ENCODE measurements at places on chromosomes 6 and 20.

GRCh38 chr6:137699031-137699683, 167.9 kb upstream of the TNFAIP3 start:
- DNase-seq: no peak

- no peak for DNase-seq
Observed at GRCh38 chr20:24723647-24724352, 225.3 kb upstream of the CST7 start.

- DNase-seq: no peak
Observed at GRCh38 chr6:20542927-20543602, 8.8 kb downstream of the CDKAL1 start.

- peak; percentile 61 for DNase-seq
Observed at GRCh38 chr6:7723041-7723447, 2.9 kb upstream of the BMP6 start.

- DNase-seq: peak; percentile 91
Observed at GRCh38 chr6:28606424-28607391, 81.0 kb downstream of the GPX5 start.

- peak; percentile 72 for DNase-seq
Observed at GRCh38 chr20:137668-138490, 4.5 kb upstream of the DEFB126 start.

DNA sequence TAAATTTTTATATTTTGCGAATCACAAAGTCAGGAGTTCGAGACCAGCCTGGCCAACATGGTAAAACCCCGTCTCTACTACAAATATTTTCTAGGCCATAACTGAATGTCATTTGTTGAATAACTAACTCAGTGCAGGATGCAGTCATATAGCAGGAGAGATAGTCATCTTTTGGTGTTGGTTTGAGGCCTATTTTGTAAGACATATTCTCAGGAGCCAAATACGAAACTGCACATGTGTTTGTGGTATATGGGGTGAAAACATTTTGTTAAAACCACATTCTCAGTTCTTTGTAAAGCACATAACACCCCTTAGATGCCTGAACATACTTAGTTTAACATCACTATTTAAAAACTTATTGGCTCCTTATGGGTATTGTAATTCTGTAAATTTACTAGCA, 4.7 kb upstream of the ENPP5 start:
- DNase-seq: no peak

GRCh38 chr6:89834884-89835792, 5.5 kb downstream of the CASP8AP2 start:
- DNase-seq: no peak

- DNase-seq: no peak
Observed at GRCh38 chr20:12057778-12058177, 140.1 kb downstream of the BTBD3 start.

GRCh38 chr6:148868314-148868713, 121.5 kb downstream of the UST start:
- peak; percentile 46 for DNase-seq

GRCh38 chr6:108872141-108872557, 23.9 kb downstream of the ARMC2 start:
- DNase-seq: no peak

GRCh38 chr6:92495242-92495641, 924.1 kb downstream of the EPHA7 start:
- DNase-seq: no peak

GRCh38 chr6:130517444-130517931, 151.7 kb downstream of the TMEM200A start:
- no peak for DNase-seq

- no peak for DNase-seq
Observed at GRCh38 chr6:1527073-1527457, 82.7 kb upstream of the FOXC1 start.

DNA sequence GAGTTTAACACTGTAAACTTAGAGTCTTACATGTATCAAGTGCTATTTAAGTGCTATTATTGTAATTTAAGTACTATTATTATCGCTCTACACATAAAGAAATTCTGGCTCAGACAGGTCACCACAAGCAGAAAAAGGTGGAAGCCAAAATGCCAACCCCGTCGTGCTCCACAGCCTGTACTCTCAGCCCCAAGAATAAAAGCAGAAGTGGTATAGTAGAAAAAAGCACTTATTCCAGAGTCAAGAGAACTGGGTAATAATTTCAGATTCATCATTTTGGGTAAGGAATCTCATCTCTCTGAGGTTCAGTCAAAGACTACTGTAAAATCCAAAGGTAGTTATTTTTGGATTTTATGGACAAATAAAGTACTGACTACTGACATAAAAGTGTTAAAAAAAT, 943 bp downstream of the ZUP1 start:
- peak; percentile 37 for DNase-seq

GRCh38 chr6:97059473-97059872, 134.9 kb downstream of the KLHL32 start:
- peak; percentile 76 for DNase-seq

- DNase-seq: no peak
Observed at GRCh38 chr6:158058171-158058651, 76.5 kb downstream of the SYNJ2 start.

- no peak for DNase-seq
Observed at GRCh38 chr6:56377295-56377694, 129.9 kb upstream of the COL21A1 start.

- no peak for DNase-seq
Observed at GRCh38 chr6:154989448-154989847, 5.7 kb upstream of the TIAM2 start.

- DNase-seq: no peak
Observed at GRCh38 chr6:86010915-86011786, 368.5 kb upstream of the SYNCRIP start.

DNA sequence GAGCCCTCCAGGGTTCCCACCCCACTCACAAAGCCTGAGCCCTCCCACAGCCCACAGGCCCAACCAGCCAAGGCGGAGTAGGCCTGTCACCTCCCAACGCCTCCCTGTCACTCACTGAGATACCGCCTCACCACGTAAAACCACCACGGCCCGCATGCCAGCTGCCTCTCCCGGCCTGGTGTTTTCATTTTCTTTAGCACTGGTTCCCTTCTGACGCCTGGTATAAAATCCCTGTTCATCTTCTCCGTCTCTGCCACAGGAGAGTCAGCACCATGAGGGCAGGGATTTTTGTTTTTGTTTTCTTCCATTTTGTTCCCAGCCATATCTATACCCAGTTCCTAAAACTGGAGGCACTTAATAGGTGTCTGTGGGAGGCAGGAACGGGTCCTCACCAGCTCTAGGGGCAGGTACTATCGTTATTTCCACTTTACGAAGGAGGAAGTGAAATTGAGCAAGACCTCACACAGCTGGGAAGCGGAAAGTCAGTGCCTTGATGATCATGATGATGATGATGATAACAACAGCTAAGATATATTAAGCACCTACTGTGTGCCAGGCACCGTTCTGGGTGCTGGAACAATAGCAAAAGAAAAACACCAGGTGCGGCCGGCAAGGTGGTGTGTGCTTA, 58.6 kb downstream of the SNAI1 start:
- DNase-seq: no peak

DNA sequence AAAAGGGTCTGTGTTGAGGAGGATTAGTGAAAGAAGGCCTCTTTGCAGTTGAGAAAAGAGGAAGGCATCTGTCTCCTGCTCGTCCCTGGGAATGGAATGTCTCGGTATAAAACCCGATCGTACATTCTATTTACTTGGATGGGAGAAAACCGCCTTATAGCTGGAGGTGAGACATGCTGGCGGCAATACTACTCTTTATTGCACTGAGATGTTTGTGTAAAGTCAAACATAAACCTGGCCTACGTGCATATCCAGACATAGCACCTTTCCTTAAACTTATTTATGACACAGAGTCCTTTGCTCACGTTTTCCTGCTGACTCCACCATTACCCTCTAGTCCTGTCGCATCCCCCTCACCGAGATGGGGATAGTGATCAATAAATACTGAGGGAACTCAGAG, 4.5 kb downstream of the TDP2 start:
- no peak for DNase-seq

DNA sequence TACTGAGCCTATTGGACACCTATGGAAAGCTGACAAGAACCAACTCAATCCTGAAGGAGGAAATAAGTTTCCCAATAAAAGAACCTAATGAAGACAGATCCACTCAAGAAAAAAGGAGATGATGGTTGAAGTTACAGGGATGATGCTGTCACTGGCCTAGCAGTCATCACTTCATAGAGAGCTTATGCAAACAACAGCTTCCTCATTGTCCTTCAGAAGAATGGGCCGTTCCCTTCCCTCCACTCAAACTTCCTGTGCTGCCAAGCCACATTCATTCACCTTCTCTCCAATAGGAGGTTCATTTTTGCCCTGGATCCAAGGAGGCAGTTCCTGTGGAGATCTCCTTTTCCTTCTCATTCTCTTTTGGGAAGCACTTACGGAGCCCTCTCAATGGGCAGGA, 13.8 kb upstream of the PM20D2 start:
- no peak for DNase-seq

DNA sequence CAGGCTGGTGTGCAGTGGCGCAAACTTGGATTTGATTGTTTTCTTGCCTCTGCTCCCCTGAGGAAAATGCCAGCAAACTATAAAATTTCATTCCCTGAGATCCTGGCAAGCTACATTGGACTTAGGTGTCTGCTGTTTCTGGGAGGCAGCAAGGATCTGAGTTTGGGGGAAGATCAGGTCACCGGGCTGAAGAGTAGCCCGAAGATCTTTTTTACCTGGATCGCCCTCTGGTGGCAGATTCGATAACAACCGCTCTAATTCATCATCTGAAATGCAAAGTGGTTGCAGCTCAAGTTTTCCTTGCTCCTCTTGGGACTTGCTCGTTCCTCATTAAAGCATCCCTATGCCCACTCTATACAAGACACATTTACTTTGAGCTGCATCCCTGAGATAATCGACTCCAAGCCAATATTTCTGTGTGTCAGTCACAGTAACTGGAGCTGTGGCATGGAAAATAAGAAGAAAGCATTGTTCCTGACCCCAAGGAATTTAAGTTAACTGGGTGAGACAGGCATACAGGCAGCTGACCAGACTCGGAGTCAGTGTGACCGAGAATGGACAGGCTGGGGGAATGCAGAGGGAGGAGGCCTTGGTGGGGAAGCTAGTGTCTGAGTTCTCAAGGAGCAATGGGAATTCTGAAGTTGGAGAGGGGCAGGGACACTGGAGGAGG, 131.8 kb upstream of the PROKR2 start:
- peak; percentile 57 for DNase-seq

DNA sequence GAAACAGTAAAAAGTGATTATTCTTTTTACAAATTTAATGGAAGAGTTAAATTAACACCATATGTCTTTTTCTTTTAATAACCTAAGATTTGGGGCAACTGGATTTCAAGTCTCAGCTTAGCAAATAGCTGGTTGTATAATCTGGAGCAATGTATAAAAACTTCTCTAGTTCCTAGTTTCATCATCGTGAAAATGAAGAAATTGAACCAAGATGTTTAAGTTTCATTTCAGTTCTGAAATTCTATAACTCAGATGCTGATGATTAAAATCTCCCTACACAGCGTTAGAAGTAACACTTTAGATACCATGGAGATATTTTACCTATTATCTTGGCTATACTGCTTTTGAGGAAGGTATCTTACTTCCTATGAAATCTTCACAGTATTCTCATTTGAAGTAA, 252.0 kb downstream of the KIF16B start:
- DNase-seq: no peak

GRCh38 chr20:49037962-49038387, 8.1 kb upstream of the CSE1L start:
- DNase-seq: no peak

- DNase-seq: no peak
Observed at GRCh38 chr20:9131841-9132240, 63.0 kb downstream of the PLCB4 start.

DNA sequence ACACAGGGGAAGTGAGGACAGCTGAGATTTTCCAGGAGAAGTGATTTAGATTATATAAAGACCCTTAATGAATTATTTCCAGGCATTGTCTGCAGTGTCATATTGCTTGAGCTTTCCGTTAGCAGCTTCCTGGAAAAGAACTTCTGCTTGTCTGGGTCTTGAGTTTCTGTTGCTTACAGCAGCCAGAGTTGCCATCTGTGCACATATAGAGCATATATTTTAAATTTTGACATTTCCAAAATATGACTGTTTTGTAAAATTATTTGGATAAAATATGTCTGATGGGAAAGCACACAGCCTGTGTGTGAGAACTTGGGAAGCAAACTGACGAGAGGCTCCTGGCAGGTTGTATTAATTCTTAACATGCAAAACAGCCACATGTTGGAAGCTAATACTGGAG, 21.0 kb upstream of the NKX2-2 start:
- DNase-seq: no peak

DNA sequence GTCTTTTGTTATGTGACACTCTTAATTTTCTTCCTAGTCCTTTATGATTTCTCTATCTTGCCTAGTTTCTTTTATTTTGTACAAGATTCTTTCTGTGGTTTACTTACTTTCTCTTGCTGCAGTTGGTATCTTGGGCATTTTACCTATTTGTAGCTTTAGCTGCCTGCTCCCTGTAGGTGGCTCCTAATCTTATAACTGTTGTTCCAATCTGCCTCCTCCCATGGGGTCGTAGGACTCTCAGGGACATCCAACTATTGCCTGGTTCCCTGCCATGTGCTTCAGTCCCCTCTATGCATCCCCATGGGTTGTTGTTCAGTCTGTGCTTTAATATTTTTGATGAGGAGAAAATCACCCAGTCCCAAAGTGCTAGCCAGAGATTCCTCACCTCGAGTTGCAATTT, 31.4 kb downstream of the RIN2 start:
- no peak for DNase-seq

DNA sequence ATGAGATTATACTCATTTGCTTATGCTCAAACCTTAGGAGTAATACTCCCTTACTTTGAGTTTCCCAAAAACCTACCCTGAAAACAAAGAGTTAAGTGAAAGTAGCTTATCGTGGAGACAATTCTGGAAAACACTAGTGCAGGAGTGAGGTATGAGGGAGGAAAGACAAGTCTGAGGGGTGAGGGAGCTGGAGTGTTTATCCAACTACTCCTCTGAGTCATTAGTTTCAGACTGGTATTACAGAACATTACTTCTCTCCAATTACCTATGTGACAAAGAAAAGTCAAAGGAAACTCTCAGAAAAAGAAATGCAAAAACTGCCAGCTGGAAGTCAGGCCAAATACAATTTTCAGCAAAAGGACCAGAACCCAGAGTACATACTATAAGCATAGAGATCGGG, 171.1 kb upstream of the SPTLC3 start:
- DNase-seq: no peak

GRCh38 chr20:59182401-59183044, 18.9 kb downstream of the ZNF831 start:
- DNase-seq: no peak

DNA sequence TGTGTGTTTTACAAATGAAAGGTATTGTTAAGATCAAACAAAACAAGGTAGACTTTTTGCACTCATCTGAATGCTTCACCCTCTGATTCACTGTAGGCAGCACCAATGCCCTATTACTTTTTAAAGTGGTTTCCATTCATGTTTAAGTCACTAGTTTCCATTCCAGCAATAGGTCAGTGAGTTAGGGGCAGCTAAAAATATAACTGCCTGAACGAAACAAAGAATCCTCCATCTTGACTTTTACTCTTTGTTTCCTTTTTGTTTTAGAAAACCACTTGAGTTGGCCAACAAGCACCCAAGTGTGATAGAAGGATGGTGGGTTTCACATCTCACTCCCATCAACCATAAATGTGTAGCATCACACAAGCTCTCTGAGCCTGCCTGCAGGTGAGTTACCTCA, 25.5 kb downstream of the CLIC5 start:
- no peak for DNase-seq

Data from RKO (cell line).